ENCODE measurements at places on chromosomes 3 and 15. TPM values are rescaled to one million over a fixed set of nuclear protein-coding genes. Genes with fewer than 3 reads are reported as not detected.

- peaks cover 14% of the 10 kb centered on the region for H3K27me3 ChIP-seq
- H3K4me1 ChIP-seq = no peaks in the 10 kb centered on the region
- DNase-seq = no peak
- no peak overlapping the region for H3K27ac ChIP-seq
- H3K4me3 ChIP-seq = no peak overlapping the region
Observed at GRCh38 chr3:187504435-187504834, 136.2 kb downstream of the RTP4 start.

Gene DUOX2
- 0.23 TPM for total RNA-seq

GRCh38 chr15:75697523-75697922, 15.1 kb downstream of the CSPG4 start:
- H3K27me3 ChIP-seq = peaks cover 4% of the 10 kb centered on the region
- H3K27ac ChIP-seq = no peak overlapping the region

DNA sequence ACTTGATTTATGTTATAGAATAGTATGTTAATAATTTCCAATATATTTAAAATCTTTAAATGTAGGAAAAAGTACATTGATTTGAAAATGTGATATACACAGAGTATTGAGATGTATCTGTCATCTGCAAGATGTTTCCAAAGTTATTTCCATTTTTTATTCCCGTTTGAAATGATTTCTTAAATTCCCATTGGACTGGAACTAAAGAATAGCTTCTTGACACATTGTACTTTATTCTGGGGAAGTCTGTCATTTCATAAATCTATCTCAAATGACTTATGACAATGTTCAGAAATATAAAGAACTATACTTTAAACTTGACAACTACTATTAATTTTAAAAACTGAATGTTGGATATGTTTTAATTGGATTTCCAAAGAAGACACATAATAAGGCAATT, 489.6 kb downstream of the ROBO2 start:
- H3K27ac ChIP-seq = no peak overlapping the region

DNA sequence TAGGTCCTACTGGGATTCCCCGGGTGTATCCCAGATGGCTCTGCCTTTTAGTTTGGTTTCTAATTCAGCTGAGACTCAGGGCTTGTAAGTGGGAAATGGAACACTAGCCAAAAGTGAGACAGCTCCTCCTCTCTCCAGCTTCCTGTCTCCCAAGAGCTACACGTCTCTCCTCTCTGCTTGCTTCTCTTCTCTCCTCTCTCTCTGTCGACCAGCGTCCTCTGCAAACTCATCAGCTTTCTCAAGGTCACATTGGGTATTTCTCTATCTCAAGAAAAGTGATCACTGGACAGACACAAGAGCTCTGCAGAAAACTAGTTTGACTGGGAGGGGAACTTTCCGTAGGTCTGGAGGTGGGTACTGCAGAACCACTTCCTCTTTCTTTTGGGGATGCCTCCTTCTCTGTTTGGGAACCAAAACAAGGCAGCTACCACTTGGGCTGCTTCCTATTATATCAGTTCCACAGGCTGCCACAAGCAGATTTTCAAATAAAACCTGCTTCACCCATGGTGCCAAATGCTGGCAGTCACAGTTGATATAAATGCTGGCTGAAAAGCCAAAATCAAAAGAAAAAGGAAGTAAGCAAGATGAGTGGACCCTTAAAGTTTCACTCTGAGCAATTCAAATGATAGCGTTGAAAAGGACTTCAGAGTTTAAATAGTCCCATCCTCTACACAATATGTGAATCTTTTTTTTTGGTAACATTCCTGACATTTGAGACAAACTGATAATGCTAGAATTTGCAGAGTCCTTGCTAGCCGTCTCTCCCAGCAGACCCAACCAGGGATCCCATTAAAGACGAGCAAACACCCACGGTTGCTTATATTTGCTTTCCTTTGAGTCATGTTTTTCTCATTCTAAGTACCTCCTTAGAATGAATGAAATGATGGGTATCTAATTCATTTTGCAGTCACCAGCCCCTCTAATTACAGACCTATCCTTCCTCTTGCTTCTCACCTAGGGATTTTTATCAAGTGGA, 7.2 kb upstream of the DYNC1LI1 start:
- H3K4me3 ChIP-seq = peak overlapping the region; percentile 55
- H3K27me3 ChIP-seq = no peaks in the 10 kb centered on the region
- H3K27ac ChIP-seq = peak overlapping the region; percentile 74
- H3K36me3 ChIP-seq = no peaks in the 10 kb centered on the region
- DNase-seq = peak; percentile 18
- peaks cover 13% of the 10 kb centered on the region for H3K4me1 ChIP-seq

- H3K4me1 ChIP-seq = no peaks in the 10 kb centered on the region
- no peak overlapping the region for H3K4me3 ChIP-seq
- DNase-seq = no peak
- no peaks in the 10 kb centered on the region for H3K27me3 ChIP-seq
- H3K27ac ChIP-seq = no peak overlapping the region
Observed at GRCh38 chr3:183394150-183394549, 34.3 kb downstream of the MCF2L2 start.

- H3K36me3 ChIP-seq = peaks cover 14% of the 10 kb centered on the region
- H3K4me3 ChIP-seq = no peak overlapping the region
- DNase-seq = no peak
- H3K4me1 ChIP-seq = peaks cover 69% of the 10 kb centered on the region
- H3K27me3 ChIP-seq = no peaks in the 10 kb centered on the region
- H3K27ac ChIP-seq = no peak overlapping the region
Observed at GRCh38 chr3:72383230-72383629, 465.0 kb downstream of the SHQ1 start.

Gene ZMYND10
- total RNA-seq = 1.7 TPM

DNA sequence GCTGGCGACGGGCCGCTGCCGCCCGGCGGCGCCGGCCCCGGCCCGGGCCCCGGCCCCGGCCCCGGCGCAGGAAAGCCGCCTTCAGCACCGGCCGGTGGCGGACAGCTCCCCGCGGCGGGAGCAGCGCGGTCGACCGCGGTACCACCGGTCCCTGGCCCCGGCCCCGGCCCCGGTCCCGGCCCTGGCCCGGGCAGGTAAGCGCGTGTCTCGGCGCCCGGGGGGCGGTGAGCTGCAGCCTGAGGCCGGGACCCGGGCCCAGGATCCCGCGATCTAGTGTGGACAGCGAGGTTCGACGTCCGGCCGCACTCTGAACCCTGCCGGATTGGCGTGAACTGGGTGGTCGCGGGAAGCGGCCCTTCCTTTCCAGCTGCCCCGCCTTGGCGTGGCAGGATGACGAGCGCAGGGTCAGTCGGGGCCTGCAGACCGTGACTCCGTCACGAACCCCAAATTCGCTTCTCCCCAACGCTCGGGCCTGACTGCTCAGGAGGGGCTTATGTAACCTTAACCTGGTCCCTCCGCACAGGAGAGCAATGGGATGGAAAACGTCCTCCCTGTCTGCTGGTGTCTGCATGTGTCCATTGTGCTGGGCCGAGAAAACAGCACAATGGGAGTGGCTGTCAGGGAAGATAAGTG, 472 bp downstream of the BSN start:
- peak; percentile 66 for DNase-seq
- H3K36me3 ChIP-seq = no peaks in the 10 kb centered on the region
- H3K4me1 ChIP-seq = peaks cover 31% of the 10 kb centered on the region
- peak overlapping the region; percentile 52 for H3K4me3 ChIP-seq
- no peak overlapping the region for H3K27ac ChIP-seq
- peaks cover 59% of the 10 kb centered on the region for H3K27me3 ChIP-seq

DNA sequence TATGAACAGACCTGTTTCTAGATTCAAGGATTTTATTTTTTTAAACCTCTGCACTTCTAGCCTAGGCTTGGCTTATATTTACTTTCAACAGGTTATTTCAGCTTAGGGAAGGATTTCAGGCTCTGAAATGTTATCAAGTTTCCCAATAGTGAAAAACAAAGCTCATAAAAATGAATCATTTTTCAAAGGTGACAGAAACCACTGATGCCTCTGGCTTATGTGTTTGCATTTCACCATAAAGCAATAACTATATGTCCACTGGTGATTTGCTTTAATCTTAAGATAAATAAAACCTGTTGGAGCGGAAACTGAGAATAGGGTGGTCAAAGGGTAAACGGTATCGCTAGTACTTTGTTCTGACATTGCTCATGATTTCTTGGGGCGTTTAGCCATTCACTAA, 141.2 kb upstream of the LRIG1 start:
- DNase-seq = no peak
- no peaks in the 10 kb centered on the region for H3K4me1 ChIP-seq
- H3K27ac ChIP-seq = no peak overlapping the region
- H3K27me3 ChIP-seq = no peaks in the 10 kb centered on the region

- H3K36me3 ChIP-seq = peaks cover 15% of the 10 kb centered on the region
- H3K27ac ChIP-seq = peak within 1 kb of the TSS; percentile 62
- H3K4me3 ChIP-seq = peak within 1 kb of the TSS; percentile 76
- peak; percentile 76 for DNase-seq
Observed at GRCh38 chr3:52533623-52534280, at the start of gene NT5DC2. Gene NT5DC2, minus strand, starts transcription at chr3:52533857. Its CDS starts 120 bp downstream, at chr3:52533737.

DNA sequence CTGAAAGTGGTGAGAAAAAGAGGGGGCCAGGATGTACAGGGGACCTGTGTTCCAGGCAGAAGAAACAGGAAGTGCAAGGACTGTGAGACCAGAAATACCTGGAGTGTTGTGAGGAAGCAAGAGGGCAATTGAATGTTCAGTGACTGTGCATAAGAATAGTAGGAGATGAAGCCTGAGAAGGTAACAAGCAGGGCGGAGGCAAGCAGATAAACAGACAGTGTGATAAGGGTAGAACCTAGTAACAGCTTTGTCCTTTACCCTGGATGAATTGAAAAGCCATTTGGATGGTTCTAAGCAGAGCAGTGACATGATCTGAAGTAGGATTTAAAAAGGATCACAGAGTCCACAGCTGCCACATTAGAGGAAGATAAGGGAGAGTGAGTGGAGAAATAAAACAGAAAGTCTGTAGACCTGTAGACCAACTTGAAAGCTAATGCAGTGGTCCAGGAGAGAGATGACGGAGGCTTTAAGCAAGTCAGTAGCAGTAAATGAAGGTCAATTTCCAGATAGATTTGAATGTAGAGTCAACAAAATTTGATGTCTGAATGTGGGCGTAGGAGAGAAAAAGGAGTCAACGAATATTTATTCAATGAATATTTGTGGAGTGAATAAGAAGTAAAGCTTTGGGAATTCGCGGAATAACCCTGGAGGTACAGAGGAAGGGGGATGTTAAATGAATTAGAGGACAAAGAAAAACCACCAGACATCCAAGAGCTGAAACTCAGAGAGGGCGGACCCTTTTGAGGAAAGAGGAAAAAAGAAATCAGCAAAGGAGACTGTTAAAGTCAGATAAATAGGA, 4.2 kb upstream of the PLOD2 start:
- DNase-seq = no peak
- no peak overlapping the region for H3K27ac ChIP-seq
- H3K4me1 ChIP-seq = peaks cover 11% of the 10 kb centered on the region
- no peaks in the 10 kb centered on the region for H3K36me3 ChIP-seq

GRCh38 chr15:79396850-79397249, 35.3 kb upstream of the MINAR1 start:
- no peaks in the 10 kb centered on the region for H3K36me3 ChIP-seq
- no peak overlapping the region for H3K4me3 ChIP-seq
- no peak for DNase-seq
- H3K27me3 ChIP-seq = no peaks in the 10 kb centered on the region
- no peak overlapping the region for H3K27ac ChIP-seq
- no peaks in the 10 kb centered on the region for H3K4me1 ChIP-seq

GRCh38 chr3:114442246-114442645, 148.4 kb downstream of the TIGIT start:
- no peaks in the 10 kb centered on the region for H3K36me3 ChIP-seq
- H3K4me1 ChIP-seq = no peaks in the 10 kb centered on the region
- no peak overlapping the region for H3K27ac ChIP-seq
- H3K4me3 ChIP-seq = no peak overlapping the region
- no peaks in the 10 kb centered on the region for H3K27me3 ChIP-seq
- DNase-seq = no peak

- H3K27ac ChIP-seq = no peak overlapping the region
- DNase-seq = peak; percentile 49
- H3K36me3 ChIP-seq = peaks cover 7% of the 10 kb centered on the region
- H3K27me3 ChIP-seq = no peaks in the 10 kb centered on the region
- peaks cover 8% of the 10 kb centered on the region for H3K4me1 ChIP-seq
Observed at GRCh38 chr3:52339612-52340011, 23.5 kb downstream of the DNAH1 start.

- DNase-seq = no peak
- H3K4me1 ChIP-seq = no peaks in the 10 kb centered on the region
- no peak overlapping the region for H3K4me3 ChIP-seq
- H3K27me3 ChIP-seq = no peaks in the 10 kb centered on the region
- H3K36me3 ChIP-seq = no peaks in the 10 kb centered on the region
- H3K27ac ChIP-seq = no peak overlapping the region
Observed at GRCh38 chr3:127042634-127043033, 59.7 kb downstream of the PLXNA1 start.

DNA sequence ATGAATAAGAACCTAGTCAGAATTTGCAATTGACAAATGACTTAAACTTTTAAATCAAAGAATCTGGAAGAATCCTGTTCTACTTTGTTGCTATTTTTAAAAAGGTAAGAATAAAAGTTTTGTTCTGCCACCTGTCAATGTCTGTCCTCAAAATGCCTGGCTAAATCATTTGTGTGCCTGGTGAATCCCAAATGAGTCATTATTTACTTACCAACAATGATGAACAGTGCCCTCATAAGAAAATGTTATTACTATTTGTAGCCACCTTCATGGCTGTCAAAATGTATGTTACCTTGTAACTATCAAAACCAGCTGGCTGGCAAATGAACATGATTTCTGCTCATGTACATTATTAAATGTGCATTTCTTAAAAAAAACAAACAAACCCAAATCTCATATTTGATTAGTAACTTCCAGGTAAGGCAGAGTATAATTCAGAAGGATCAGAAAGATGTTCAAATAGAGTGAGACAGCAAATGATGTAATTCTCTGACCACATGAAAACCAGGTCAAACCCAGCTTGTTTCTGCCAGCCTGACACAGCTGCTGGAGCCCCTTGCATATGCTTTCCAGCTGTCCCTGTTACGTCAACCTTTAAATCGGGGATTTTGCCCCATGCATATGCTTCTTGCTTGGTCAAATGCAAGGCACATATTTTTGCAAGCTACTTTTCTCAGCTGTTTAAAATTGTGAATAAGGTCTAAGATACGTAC, 137.9 kb downstream of the SSR3 start:
- H3K4me3 ChIP-seq = no peak overlapping the region
- no peaks in the 10 kb centered on the region for H3K36me3 ChIP-seq
- peaks cover 13% of the 10 kb centered on the region for H3K27me3 ChIP-seq
- DNase-seq = no peak
- H3K4me1 ChIP-seq = no peaks in the 10 kb centered on the region
- H3K27ac ChIP-seq = no peak overlapping the region

DNA sequence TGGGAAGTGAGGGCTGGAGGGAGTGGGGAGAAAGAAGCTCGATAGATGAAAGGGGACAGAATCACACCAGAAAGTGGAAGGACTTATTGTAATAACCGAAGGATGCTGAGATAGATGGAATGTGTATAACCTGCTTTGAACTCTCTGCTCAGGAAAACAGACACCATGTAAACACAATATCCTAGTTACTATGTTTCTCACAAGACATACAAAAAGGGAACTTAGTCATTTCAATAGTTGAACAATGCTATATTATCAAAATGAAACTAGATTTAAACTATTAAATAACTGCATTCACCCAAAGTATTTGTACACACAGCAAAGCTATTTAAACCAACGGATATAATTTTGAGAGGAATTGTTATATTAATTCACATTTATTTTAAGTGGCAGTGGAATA, 108.3 kb upstream of the GADL1 start:
- DNase-seq = no peak
- H3K36me3 ChIP-seq = peaks cover 2% of the 10 kb centered on the region
- H3K27ac ChIP-seq = no peak overlapping the region
- no peaks in the 10 kb centered on the region for H3K27me3 ChIP-seq
- no peak overlapping the region for H3K4me3 ChIP-seq

GRCh38 chr3:52458031-52458760, 2.8 kb downstream of the NISCH start:
- H3K4me1 ChIP-seq = peaks cover 38% of the 10 kb centered on the region
- H3K27me3 ChIP-seq = no peaks in the 10 kb centered on the region
- peak overlapping the region; percentile 40 for H3K27ac ChIP-seq
- no peak overlapping the region for H3K4me3 ChIP-seq
